GM23248 (cell line): ENCODE measurements at places on chromosomes 3 and 15.

GRCh38 chr3:128369881-128370642 lies 96.6 kb downstream of the DNAJB8 start:
- no peak for DNase-seq

DNA sequence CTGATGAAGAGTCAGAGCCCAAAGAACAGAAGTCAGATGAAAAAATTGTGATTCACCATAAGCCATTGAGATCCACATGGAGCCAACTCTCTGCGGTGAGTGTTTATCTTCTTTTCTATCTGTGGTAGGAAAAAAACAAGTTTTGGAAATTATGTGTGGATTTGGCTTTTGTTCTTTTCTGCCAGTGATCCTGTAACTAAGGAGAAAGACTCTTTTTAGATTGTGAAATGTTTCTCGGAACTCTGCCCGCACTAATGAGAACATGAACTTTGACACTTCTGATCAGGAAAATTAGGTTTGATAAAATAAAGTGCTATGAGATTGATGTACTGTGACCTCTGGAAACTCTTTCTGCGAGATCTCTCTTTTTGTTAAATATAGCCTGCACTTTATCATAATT lies 8.4 kb downstream of the ARHGEF26 start:
- DNase-seq = peak; percentile 47

GRCh38 chr15:42083916-42084315 lies 10.4 kb downstream of the PLA2G4D start:
- DNase-seq = no peak

DNA sequence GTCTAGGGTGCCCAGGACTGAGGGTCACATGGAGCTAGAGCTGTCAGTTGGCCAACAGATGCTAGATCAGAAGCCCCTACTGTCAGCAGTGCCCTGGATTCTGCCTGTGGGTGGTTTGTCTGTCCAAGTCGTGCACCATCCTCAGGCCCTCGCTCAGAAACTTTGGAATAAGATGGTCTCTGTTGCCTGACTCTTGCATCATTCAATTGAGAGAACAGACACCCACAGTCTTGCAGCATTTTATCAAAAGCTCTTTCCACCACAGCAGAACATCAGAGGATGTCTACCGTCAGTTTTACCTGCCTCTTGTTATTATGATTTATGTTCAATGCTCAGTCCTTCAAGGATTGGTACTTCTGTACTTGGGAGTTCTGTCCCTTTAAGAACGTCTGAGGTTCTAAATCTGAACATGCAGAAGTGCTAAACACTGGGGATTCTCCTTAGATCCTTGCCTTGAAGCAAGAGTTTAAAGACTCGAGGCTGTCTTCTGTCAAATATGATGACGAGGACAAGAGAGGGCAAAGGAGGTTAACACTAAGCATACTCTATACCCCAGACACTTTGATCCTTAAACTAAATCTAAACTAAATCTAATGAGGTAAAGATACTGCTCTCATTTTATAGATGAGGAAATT lies 4.8 kb downstream of the AQP9 start:
- no peak for DNase-seq

DNA sequence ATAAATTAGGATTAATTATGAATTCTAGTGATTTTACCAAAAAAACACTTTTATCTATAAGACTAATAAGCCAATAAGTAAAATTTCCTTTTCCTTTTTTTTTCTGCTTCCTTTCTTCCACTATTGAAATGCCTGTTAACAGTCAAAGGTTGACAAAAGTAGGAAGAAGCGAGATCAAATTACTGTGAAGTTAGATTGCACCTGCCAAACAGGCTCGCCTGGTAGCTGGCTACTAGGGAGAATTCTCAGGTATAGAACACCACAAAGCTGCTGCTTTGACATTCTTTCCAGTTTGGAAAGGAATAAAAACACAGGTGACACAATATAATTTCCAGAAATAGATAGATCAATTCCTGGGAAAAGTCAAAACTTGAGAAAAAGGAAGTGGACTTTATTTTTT lies 749.0 kb downstream of the NSUN3 start:
- DNase-seq = no peak

- DNase-seq = peak; percentile 71
These were observed 417.3 kb downstream of the OTOL1 start for GRCh38 chr3:161913786-161914389.

- no peak for DNase-seq
These were observed 21.7 kb downstream of the APBA2 start for GRCh38 chr15:28907338-28907960.

- peak; percentile 26 for DNase-seq
These were observed 928.7 kb downstream of the DIPK2A start for GRCh38 chr3:144900366-144900765.

- peak; percentile 72 for DNase-seq
These were observed 24.2 kb upstream of the LXN start for GRCh38 chr3:158696618-158697017.

DNA sequence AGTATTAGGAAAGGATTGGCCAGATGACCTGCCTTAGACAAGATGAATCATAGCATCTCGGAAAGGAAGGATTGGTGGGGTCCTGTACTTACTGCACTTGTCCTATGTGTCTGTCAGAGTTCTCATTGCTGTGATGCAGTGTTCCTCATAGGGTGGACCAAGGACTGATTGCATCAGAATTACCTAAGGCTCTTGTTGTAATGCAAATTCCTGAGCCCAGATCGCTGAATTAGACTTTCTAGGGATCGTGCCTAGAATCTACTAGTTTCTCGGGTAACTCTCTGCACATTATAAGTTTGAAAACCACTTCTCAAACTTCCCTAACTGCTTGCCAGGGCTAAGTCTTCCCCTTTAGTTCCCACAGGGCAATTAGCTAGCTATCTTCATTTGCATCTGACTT lies 74.9 kb upstream of the SKOR1 start:
- DNase-seq = no peak

- DNase-seq = no peak
These were observed 220.0 kb downstream of the SV2B start for GRCh38 chr15:91320101-91320500.

DNA sequence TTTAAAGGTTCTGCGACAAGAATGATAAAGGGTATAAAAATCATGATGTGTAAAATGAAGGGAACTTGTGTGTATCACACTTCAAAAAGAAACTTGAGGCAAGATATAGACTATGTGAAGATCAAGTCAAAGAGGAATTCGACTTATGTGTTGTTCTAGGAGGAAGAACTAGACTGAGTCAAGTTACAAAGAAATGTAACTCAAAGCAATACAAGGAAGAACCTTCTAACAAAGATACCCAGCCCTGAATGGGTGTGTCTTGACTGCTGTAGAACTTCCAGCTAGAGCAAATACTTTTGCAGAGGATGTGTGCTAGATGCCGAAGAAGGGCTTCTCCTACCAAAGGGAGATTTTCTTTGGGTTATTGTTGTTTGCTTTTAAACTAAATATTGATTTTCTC lies 2.4 kb downstream of the SLC49A4 start:
- DNase-seq = no peak

DNA sequence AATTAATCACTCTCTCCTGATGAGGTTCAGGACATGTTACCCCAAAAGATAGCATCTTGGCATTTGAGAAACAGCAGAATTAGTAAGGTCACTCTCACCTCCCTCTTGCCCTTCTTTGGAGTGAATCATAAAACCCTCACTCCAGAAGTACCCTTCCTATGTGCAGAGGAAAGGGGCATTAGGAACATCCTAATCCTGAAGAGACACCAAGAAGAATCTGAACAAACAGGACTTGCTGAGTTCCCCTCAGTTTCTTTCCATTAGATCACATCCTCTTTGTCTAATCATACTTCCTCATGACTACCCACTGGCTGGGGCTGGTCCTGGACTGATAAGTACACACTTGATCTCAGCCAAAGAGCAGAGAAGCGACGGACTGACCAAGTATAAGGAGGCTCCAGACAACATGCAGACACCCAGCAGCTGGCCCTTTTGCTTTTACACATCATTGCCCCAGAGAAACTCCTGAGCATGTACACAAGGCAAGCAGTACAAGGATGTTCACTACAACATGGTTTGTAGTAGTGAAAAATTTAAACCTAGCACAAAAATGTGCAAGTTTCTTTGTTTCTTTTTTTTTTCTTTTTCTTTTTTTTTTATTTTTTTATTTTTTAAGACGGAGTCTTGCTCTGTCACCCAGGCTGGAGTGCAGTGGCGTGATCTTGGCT lies 15.0 kb upstream of the TM6SF1 start:
- DNase-seq = peak; percentile 17

- DNase-seq = peak; percentile 85
These were observed 109.8 kb downstream of the PPP2R3A start for GRCh38 chr3:136075218-136075808.

DNA sequence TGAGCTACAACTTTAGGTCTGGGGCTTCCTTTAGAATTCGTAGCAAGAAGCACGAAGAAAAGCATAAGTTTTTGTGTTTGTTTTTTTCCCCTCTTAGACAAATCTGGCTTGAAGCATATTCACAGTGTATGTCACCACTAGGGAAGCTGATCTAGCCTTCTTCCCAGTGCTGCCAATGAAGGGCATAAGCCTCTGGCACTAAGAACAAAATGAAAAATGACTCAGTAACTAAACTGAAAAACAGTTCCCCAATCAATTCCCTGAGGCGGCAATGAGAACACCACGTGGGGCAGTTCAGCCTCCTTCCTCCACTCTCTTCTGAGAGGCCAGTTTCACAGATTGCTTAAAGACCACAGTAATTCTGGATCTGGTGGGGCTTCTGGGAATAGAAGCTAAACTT lies 338.1 kb downstream of the GAP43 start:
- DNase-seq = peak; percentile 68

- DNase-seq = peak; percentile 71
These were observed 39.0 kb downstream of the GABPB1 start for GRCh38 chr15:50315814-50316630.

DNA sequence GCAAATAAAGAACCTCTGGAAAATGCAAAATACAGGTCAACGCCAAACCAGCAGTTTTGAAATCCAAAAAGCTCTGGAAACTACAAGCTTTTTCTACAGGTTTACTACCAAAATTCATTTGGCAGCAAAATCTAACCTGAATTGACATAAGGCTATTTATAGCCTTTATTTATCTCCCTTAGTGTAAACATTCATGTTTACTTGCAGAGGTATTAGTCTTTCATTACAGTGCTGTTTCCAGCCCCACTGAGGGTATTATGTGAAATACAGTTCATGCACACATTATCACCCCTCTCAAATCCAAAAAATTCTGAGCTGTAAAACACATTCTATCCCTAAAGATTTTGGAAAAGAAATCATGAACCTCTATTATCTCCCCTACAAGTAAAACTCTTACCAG lies 7.2 kb downstream of the SKIC8 start:
- no peak for DNase-seq

- DNase-seq = no peak
These were observed 624 bp downstream of the AP3B2 start for GRCh38 chr15:82709081-82709420.

DNA sequence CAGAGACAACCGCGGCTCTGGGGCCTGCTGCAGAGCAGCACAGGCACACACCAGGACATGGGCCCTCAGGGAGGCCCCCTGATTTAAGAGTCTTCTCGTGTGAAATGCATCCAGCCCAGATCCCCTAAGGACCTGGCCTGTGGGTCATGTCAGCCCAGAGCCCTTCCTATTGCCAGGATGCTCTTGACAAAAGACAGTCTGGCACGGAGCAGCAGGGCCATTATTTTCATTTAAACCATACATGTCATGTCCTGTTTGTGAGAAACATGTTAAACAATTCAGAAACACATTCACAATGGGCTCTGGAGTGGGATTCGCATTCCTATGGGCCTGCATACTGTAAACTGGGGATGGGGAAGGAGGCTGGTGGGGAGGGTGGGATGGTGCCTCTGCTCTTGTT lies 367.4 kb upstream of the WNT5A start:
- no peak for DNase-seq

- DNase-seq = no peak
These were observed 7.3 kb downstream of the NGLY1 start for GRCh38 chr3:25775936-25776335.

DNA sequence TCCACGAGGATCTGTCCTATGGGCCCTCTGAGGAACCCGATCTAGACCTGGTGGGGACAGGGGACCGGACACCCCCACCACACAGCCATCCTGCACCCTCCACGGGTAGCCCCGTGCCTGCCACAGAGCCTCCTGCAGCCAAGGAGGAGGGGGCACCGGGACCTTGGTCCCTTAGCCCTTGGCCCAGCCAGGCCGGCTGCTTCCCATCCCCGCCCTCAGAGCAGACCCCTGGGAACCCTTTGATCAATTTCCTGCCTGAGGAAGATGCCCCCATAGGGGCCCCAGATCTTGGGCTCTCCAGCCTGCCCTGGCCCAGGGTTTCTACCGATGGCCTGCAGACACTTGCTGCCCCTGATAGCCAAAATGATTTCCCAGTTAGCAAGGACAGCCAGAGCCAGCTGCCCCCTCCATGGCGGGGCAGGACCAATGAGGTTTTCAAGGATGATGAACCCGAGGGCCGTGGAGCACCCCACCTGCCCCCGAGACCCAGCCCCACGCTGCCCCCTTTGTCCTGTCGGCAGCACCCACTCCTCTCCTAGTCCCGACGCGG lies 91.5 kb downstream of the TBC1D2B start:
- no peak for DNase-seq

- no peak for DNase-seq
These were observed 4.3 kb downstream of the SLCO3A1 start for GRCh38 chr15:91857772-91858171.

GRCh38 chr3:12566976-12567375 lies 10.1 kb downstream of the MKRN2 start:
- no peak for DNase-seq

DNA sequence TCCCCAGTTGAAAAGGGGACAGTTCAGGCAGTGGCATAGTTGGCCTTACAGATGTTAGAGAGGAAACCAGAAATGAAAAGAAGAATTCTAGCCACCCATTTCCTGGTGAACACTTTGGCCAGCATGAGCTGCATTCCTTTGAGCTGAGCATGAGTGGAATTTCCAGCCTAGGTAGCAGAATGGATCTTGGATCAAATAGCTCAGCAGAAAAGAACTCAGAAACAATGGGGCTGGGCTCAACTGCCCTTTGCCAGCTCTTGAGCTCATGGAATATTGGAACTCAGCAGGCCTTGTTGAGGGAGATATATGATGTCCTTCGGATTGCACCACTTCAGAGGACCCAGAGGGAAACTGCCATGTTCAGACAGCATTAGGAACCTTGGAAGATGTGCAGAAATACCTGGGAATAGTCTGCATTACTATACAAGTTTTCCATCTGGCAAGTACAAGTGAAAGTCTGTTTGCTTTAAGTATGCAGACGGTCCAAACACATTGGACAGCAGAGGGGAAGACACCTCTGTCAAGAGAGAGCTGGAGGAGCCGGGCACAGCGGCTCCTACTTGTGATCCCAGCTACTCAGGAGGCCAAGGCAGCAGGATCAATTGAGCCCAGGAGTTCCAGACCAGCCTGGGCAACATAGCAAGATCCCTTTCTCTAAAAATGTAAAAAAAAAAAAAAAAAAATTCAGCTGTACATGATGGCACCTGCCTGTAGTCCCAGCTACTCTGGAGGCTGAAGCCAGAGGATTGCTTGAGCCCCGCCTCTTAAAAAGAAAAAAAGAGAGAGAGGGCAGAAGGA lies 3.1 kb upstream of the CDV3 start:
- peak; percentile 90 for DNase-seq

- DNase-seq = no peak
These were observed 785.2 kb downstream of the DIPK2A start for GRCh38 chr3:144756704-144757440.

DNA sequence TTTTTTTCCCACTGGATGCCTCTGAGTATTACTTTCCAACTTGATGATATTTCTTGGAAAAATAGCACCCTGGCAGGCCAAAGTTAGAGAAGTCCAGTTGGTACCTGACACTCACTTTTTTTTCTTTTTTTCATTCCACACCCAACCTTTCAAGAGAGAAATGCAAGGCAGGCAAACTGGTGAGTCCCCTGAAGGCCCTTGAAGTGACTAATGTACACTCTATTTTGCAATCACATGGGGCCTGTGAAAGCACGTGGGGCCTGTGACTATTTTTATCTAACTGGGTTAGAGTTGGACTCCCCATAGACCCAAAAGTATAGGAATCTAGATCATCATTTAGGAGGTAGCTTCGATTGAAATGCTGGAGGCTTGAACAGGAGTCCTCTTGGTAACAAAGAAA lies 316.7 kb downstream of the CHL1 start:
- peak; percentile 42 for DNase-seq
